ENCODE measurements at places on chromosomes 7 and 10.

GRCh38 chr10:5540080-5540479 is 15.3 kb downstream of the CALML3 start:
- no peaks in the 10 kb centered on the region for H3K36me3 ChIP-seq
- DNase-seq, result no peak
- H3K27me3 ChIP-seq, result no peaks in the 10 kb centered on the region
- H3K4me1 ChIP-seq, result peaks cover 10% of the 10 kb centered on the region
- no peak overlapping the region for H3K4me3 ChIP-seq
- peak overlapping the region; percentile 81 for H3K27ac ChIP-seq

GRCh38 chr7:435630-436366 is 83.8 kb downstream of the PDGFA start:
- no peak overlapping the region for H3K27ac ChIP-seq
- H3K4me3 ChIP-seq, result peak overlapping the region; percentile 40
- no peaks in the 10 kb centered on the region for H3K27me3 ChIP-seq
- no peak for DNase-seq

- no peaks in the 10 kb centered on the region for H3K4me1 ChIP-seq
- no peaks in the 10 kb centered on the region for H3K36me3 ChIP-seq
- no peak overlapping the region for H3K27ac ChIP-seq
- H3K27me3 ChIP-seq, result no peaks in the 10 kb centered on the region
These were observed 85.4 kb upstream of the PLXDC2 start for GRCh38 chr10:19730907-19731217.

DNA sequence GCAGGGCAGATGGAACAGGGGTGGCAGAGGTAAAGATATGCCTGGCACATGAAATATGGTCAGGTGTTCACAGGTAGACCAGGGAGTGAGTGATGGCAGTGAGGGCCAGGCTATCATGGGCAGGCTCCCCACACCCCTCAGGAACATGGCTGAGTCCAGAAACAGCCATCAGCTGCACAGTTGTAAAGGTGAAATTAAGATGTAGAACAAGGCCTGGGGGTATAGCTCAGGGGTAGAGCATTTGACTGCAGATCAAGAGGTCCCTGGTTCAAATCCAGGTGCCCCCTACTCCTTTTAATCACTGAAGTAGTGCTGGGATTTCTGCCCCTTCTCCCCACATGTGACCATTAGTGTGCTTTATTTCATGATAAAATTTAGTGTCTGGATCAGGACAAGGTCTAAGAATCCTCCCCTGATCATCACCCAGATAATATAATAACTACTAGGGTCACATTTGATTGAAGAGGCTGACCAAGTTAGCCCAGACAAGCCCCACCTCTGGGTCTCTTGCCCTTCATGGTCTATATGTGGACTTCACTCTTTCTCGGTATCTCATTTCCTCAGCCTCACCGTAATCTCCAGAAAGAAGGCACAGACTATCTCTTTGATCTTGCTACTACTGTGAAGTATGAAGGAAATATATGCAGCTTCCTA is 69.0 kb downstream of the ZNF783 start:
- H3K4me3 ChIP-seq, result no peak overlapping the region
- H3K27me3 ChIP-seq, result no peaks in the 10 kb centered on the region
- H3K27ac ChIP-seq, result no peak overlapping the region
- no peaks in the 10 kb centered on the region for H3K4me1 ChIP-seq
- DNase-seq, result no peak

GRCh38 chr7:141073173-141073640 is 657 bp upstream of the TMEM178B start:
- DNase-seq, result no peak
- H3K4me3 ChIP-seq, result peak overlapping the region; percentile 74
- H3K27ac ChIP-seq, result no peak overlapping the region
- H3K36me3 ChIP-seq, result no peaks in the 10 kb centered on the region
- peaks cover 14% of the 10 kb centered on the region for H3K27me3 ChIP-seq
